ENCODE measurements at places on chromosomes 4 and X.

GRCh38 chrX:11611965-11612364, 53.8 kb downstream of the ARHGAP6 start:
- no peak for DNase-seq

DNA sequence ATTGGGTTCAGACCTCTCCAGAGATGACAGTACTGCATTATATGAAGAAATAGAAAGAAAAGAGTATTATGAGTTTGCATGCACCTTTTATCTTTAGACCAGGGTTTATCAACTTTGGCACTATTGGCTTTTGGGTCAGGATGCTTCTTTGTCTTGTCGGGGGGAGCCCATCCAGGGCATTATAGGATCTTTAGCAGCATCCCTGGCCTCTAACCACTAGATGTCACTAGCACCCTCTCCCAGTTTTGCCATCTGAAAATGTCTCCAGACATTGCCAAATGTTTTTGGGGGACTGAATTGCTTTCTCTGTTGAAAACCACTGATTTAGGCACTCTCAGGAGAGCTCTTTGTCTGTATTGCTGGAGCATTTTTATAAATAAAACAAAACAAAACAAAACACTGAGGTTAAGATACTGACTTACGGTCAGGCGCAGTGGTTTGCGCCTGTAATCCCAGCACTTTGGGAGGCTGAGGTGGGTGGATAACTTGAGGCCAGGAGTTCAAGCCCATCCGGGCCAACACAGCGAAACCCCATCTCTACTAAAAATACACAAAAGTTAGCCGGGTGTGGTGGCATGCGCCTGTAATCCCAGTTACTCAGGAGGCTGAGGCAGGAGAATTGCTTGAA, 23.6 kb downstream of the CA5B start:
- DNase-seq = peak; percentile 49

DNA sequence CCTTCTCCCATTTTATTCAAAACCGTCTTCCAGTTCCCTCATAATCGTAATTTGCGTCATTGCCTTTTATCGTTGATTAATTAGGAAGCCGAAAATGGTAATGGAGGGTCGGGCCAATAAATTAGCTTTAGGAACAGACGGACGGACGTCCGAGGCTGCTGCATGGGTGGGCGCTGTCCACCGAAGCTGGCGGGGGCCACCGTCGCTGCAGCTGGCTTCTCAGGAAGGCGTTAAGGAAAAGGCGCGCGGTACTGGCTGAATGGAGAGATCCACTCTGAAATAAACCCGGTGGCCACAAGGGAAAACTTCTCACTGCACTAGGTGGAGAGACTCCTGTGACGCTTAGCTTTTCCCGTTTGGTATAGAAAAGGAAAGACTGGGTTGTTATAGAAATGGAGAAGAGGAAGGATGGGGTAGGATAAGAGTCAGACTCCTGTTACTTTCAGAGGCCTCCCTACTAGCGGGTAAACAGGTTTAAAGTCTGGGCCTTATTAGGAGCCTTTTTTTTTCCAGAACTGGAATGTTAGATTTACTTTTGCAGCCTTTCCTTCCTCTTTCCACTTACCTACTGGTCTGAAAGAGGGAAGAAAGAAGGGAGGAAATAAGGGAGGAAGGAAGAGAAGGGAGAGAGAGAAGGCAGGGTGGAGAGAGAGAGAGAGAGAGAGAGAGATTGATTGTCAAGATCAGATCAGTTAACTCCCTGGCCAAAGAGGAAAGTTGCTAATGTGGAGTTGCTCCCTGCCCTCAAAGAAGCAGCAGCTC, 11.3 kb upstream of the PRDM8 start:
- DNase-seq = no peak

DNA sequence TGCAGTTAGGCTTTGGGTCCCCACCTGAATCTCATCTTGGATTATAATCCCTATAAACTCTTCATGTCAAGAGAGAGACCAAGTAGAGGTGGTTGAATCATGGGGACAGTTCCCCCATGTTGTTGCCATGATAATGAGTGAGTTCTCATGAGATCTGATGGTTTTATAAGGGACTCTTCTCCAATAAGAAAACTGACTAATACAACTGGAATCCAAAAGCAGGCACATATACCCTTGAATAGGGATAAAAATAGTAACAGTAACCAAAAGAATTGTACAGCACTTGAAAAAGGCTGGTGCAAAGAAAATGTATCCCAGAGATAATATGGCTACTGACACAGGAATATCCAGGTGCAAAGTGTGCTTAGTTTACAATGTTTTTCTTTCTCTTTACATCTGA, 351.5 kb upstream of the MAD2L1 start:
- no peak for DNase-seq

DNA sequence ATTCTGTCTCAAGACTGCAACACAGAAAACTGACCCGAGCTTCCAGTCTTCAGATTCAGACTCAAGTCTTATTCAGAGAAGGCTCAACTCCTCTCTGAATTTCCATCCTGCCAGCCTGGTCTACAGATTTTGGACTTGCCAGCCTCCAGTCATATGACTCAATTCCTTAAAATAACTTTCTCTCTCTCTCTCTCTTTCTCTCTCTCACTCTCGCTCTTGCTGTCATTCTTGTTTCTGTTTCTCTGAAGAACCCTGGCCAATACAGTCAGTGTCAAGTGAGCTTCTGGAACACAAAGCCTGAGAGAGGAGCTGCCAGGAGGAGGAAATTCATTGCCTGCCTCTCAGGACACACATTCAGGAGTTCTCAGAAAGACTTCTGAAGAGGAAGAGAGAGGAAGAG, 154.9 kb downstream of the PARM1 start:
- DNase-seq = no peak

DNA sequence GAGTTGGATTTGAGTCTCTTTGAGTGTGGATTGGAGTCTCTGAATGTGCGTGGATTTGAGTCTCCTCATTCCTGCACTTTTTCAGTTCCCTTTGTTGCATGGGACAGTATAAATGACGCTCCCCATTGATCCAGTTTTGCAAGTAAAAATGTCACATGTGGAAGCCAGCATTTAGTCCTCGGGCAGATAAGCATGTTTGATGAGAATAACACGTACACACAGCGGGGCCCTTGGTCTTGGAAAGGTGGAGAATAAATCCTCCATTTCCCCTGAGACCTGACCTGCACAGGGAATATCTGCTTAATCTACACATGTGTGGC, 8.1 kb downstream of the P2RY8 start:
- peak; percentile 8 for DNase-seq

DNA sequence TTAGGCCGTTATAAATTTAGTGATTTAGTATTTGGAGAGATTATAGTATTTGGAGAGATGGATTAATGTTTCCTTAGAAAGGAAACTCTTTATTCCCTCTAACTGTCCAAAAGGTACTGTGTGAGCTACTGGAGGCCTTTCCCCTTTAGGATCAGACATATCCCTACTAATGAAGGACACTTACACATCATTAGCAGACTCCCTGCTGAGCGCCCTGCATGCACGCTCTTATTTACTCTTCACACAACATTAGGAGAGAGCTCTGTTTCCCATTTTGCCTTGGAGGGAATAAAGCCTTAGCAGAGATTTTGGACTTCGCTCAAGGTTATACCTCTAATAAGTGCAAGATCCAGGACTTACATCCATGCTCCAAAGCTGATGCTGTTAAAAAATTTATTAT, 17.8 kb upstream of the STOX2 start:
- DNase-seq = no peak

GRCh38 chrX:72274526-72274925, 2.5 kb downstream of the RPS4X start:
- DNase-seq = no peak

- no peak for DNase-seq
Measured at GRCh38 chr4:136900696-136901095, 631.6 kb downstream of the PCDH18 start.

DNA sequence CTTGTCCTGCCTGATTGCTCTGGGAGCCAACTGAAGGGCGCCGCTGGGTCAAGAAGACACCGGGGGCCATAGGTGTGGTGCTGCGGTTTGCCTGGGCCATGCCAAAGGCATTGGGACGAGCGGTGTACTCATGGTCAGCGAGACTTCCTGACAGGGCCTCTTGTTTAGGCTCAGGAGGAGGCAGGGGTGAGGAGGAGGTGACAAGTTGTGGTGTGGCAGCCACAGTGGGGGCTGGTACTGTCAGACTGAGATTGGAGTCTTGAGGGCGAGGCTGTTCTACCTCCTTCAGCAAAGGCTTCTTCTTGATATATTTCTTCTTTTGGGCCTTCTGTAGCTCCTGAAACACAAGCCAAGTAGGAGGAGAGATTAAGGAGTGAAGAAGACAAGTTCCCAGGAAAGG, 104.1 kb downstream of the PHF8 start:
- DNase-seq = no peak

DNA sequence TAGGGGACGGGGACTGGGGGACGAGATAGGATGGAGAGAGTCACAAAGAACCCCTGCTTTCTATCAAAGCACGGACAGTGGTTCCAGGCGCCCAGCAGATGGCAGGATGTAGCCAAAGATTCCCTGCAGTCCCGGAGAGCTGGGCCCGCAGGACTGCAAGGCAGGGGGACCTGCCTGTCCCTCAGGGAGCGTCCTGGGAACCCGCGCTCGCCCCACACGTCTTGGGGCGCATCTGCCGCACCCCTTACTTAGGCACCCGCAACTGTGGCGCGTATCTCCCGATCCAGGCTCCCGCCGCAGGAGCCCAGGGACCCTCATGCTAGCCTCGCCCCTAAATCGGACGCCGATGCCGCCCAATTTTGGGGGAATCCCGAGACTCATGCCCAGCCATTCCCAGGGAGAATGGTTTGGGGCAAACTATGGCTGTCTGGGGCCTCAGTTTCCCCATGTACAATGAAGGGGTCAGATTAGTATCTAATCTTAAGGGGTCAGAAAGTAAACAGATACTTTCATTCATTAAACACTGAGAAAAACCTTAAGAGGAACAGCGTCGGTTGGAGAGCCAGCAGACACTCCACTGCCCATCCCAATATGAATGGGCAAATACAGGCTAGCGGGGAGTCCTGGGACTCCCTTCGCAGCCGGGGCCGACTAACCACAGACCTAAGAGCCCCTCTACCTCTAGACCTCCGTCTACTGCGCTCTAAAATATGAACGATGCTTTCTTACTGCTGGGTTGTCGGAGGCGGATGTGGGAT, 581 bp upstream of the STK32B start:
- DNase-seq = peak; percentile 70

GRCh38 chr4:54548098-54548620, 109.6 kb upstream of the KIT start:
- DNase-seq = no peak

- no peak for DNase-seq
Measured at GRCh38 chrX:25721564-25721963, 416.6 kb upstream of the MAGEB18 start.

- DNase-seq = no peak
Measured at GRCh38 chr4:147809211-147809610, 77.3 kb downstream of the ARHGAP10 start.

- no peak for DNase-seq
Measured at GRCh38 chrX:50698944-50699343, 115.0 kb downstream of the SHROOM4 start.

DNA sequence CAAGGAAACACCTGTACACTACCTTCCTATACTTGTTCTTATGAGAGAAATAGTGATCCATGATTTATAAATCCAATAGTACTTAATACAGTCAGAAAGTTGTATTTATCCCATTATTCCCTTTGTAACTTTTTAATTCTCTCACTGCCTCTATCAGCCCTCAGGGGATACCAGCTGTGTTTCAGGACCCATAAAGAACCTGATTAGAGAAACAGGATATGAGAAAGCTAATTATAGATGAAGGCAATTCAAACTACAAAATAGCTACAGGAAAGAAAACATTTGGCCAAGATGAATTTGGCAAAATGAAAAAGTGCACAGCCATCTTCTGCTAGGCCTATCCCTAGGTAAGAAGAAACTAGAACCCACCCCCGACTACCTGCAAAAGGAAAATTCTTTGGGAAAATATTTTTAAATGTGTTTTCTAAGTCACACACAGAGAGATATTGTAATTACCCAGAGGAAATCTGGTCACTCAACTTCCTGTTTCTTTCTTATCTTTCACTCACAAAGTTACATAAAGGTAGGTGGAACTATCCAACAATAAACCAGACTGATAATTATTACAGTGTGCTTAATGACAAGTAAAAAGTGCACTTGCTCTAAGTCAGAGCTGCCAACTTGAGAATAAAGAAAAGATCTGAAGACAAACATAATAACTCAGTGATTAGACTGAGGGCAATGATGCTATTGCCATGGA, 836.5 kb upstream of the HTR2C start:
- DNase-seq = no peak

DNA sequence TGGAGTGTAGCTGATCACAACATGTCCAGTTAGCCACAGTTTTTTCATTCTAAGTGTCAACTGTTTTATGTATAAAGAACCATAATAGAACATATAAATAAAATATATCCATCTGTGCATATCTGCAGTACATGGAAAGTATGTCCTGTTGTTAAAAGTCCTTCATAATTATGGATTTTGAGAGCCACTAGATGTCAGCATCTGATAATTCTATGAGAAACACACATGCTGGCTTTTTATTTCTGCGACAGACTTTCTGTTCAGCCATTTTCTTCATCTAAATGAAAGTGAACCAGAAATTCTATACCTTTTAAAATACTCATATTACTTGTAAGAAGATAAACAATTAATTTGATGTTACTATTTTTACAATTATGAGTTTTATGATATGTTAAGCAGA, 251.5 kb downstream of the GPM6A start:
- DNase-seq = no peak

- no peak for DNase-seq
Measured at GRCh38 chr4:47566969-47567368, 81.9 kb downstream of the ATP10D start.

- DNase-seq = no peak
Measured at GRCh38 chrX:51395480-51395809, 62.8 kb downstream of the NUDT10 start.

GRCh38 chr4:19544446-19545125, 707.1 kb upstream of the SLIT2 start:
- DNase-seq = no peak

GRCh38 chrX:54992911-54993622, 921 bp downstream of the PFKFB1 start:
- no peak for DNase-seq

- no peak for DNase-seq
Measured at GRCh38 chrX:106728337-106728736, 1.8 kb downstream of the RNF128 start.

DNA sequence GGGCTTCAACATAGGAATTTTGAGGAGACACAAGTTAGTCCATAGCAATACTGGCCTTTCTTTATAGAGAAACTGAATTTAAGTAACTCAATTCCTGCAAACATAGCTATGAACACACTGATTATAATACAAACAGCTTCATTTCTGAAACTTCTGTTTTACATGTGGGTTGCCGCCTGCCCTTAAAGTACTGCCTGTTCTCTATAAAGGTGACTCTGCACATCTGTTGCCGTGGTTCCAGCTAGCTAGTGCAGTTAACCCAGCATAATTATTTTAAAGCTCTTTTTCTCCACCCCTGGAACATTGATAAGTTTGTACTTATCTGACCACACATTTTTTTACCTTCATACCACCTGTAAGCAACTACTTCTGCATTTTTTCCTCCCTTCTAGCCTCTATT, 177.6 kb downstream of the NWD2 start:
- no peak for DNase-seq

DNA sequence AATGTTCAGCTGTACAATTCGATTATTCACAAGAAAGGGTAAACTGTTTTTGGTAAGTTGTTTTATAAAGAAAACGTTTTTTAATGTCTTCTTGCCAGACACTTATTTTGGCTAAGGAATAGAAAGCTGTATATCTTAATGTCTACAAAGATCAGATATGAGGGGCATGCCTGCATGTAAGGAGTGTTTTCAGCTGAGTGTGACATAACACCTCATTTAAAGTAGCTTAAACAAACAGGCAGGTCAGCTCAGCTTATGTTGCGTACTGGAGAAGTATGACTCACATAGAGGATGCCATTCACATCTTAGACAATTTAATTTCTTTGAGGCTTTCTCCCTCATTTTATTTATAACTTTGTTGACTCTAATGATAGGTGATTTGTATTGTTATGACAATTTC, 30.4 kb downstream of the LAMTOR3 start:
- no peak for DNase-seq
